ENCODE measurements at places on chromosomes 12 and 14.

DNA sequence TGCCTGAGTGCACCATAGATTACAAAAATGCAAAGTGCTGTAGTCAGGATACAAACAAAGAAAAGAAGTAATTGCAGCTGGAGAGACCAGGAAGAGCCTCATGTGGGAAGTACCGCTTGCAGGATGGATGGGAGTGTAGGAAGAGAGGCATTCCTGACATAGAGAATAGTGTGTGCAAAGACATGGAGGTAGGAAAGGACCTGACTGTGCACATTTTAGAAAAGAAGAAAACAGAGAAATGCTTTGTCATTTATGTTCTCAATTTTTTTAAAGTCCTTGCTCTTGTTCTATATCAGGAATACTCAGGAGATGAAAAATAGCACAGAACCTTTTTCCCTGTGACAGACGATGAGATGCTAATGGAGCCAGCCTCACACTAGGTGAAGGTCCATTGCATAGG lies 358.7 kb upstream of the TMPO start:
- DNase-seq: no peak

DNA sequence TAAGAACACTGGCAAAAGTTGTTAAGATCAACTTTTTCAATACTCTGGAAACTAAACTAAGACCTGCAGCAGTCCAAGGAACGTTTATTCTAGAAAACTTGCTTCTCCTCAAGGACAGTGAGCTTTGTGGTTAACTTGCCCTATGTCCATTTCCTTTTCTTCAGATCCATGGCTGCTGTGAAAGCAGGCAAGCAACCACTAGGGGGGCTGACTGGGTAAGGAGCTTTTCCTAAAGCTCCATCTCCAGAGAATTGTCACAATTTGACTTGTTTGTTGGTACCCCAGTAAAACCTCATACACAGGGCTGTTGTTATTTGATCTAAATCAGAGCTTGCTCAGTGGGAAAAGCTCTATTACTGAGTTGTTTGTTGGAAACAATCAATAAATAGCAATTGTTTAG lies 10.1 kb upstream of the RPL10L start:
- DNase-seq: no peak

DNA sequence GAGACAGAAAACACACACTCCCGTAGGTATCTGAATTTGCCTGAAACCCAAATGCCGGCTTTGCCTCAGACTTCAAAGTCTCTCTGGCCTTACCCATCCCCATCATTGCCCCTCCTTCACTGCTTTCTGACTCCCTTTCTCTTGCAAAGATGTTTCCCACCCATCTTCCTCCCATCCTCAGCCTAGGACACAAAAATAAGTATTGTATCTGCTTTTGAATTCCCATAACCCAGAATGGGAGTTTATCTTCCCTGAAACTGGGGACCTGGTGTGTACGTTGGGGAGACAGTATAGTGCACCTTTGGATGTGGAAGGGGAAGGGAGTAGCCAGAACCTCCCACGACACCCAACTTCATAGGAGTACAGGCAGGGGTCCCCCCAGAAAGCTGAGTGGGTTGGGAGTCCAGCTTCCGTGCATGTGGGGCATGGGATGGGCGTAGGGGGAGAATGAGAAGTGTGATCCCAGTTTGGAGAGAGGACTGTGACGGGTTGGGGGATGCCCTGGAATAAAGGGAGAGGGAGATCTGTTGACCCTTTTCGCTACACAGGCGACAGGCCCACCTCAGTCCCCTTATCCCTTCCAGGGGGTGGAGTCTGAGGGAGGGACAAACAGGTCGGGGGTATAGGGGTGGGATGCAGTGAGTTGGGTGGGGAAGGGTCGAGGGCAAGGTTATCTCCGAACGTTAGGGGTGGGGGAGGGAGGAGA lies 488 bp upstream of the KIF5A start:
- no peak for DNase-seq

DNA sequence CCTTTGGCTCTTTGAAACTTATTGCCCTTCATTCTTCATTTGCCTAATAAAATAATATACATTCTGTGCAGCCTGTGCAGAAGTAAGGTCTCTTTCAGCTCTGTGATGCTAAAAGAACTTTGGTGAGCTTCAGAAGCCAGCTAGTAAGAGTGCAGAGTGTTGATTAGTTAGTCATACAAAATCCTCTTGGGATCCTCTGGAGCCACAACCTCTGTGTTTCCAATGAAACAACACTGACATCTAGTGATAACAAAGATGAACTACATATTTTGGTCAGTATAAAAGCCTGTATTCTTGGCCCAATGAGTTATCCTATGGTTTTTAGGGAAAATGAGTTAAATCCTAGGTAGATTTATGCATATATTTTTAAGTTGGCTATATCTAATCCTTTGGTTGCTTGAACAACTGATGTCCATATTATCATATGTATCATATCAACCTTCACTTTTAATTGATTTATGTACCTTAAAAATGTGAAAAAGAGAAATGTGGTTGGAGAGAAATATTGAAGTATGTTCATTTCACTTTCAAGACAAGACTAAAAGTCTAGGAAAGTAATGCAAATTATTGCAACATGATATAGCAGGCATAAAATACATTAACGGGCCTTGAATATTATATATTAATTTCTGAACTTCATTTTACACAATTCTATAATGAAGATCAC lies 158.4 kb downstream of the KLHL28 start:
- DNase-seq: peak; percentile 70

GRCh38 chr12:108788076-108788782 lies 56.9 kb upstream of the CORO1C start:
- DNase-seq: no peak

DNA sequence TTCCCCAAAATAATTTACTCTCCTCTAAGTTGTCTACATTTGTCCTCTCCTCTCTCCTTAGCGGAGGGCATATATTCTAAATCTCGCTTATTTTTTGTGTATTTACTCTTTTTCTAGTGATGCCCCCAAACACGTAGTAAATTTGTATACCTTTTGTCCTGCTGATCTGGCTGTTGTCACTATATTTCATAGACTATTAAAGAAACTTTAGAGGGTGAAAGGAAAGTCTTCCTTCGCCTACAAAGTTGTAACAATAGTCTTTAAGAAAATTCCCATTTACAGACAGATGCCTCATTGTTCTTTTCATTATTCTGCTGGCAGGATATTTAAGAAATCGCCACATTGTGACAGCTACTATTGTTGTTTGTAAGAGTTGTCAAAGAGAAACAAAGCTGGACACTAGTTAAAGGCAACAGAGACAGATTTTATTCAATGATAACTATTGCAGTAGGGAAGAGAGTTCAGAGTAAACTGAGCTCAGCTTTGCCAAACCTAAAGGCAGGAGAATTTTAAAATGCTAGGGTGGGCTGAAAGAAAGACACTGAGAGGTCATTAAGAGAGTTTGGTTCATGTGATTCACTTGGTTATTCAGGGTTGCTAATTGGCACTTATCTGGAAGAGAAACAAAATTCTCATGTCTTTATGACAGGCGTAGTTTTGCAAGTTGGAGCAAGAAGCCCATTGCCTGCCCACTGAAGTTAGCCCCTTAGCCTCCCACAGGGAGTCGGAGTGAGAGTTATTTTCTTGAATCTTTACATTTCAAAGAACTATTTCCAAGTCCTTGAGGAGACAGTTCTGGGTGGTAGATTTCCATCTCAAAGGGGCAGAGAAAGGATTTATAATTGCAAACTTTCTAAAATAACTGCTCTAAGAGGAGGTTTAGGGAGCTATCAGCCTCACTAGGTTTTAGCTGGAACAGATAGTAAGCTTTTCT lies 1272.5 kb upstream of the SEL1L start:
- DNase-seq: no peak

- peak; percentile 41 for DNase-seq
Observed at GRCh38 chr12:26630546-26631027, 202.4 kb downstream of the ITPR2 start.

GRCh38 chr14:53338192-53338591 lies 185.1 kb upstream of the DDHD1 start:
- no peak for DNase-seq

DNA sequence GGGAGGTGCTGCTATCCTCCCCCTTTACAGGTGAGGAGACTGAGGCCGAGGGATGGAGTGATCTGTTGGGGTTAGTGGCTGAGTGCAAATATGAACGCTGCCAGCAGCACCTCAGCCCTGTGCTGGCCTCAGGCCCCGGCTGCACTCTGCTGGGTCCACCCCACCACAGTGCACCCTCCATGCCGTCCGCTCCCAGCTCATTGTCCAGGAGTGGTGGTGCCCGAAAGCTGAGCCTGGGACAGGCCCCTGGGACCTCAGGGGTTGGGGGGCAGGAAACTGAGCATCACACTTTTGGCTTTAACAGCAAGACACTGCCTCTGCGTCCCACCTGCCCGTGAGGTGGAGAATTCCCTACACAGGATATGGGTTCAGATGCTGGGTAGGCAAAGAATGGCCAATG lies 31.5 kb upstream of the FBRSL1 start:
- DNase-seq: no peak

DNA sequence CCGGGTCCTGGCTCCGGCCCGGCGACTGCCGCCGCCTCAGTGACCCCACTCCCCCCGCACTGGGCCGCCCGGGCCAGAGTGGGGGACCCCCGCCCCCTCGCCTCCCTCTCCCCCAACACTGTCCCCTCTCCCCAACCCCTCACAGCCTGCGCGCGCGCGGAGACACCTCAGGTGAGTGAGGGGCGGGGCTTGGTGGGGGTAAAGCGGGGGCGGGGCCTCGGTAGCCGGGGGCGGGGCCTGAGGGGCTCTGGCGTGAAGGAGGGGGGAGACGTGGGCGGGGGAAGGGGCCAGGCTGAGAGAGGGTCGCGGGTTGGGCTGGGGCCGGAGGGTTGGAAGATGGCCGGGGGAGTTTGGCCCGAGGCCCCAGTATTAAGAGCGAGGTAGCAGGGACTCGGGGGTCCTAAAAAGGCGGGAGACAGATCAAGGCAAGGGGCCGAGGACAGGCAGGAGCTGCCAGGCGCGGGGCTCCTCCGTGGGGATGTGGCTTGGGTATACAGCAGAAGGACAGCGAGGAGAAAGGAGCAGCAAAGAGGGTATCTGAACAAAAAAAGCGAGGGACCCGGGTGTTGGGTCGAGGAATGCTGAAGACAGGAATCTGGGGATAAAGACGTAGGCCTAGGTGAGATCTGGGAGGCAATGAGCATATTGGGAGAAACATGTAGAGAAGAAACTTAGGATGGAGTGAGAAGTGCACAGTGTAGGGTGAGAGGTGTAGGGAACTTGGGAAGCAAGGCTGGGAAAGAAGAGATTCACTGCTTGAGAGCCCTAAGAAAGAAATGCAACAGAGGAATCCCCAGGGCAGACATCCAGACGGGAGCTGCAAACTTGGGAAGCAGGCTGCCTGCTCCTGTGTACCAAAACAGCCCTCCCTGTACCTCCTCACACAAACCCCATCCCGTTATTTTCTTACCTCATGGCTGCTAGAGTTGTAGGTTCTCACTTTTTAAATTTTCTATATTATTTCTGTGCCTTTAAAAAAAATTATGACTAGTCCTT lies 10.8 kb downstream of the SUOX start:
- DNase-seq: peak; percentile 44

GRCh38 chr14:102979406-102979805 lies 56.9 kb downstream of the AMN start:
- no peak for DNase-seq

DNA sequence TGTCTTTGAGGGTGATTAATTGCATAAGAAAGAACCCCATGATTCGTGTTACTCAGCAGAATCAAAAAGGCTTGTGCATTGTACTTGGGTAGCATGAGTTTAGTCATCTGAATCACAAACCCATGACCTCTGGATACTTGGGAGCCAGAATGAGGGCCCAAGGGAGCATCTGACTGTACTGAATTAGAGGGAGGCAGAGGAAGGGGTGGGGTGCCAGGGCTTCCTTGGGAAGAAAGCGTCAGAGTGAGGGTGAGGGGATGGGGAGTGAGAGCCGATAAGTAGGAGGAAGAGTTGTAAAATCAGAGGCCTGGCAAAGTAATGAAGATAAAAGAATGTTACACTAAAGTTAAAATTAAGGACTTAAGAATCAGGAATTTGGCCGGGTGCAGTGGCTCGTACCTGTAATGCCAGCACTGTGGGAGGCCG lies 29.8 kb downstream of the GPRC5D start:
- no peak for DNase-seq

DNA sequence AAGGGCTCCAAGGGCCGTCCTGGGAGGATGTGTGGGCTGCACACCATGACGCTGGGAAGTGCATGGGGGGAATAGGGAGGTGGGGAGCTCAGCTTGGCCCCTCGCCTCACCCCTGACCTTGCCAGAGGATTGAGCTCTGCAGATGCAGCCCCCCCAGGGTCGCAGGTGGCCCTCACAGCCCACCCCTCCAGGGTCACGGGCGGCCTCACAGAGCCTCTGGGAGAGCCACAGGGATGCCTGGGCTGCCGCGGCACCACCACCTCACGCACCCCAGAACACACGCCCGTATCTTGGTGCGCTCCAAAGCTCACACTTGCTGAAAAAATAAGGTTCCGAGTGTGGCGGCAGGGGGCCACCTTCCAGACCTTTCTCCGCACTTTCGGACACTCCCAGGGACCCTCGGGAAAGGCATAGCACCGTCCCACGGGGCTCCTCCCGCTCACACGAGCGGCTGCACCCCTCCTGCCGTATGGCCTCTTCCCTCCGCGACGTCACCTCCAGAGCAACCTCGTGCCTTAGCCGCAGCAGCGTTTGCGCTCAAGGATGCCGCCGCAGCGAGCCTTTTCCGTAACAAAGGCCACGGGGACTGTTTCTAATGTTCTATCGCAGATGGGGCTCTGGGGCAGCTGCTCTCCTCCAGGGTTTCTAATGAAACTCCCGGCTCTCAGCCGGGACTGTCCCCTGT lies 9.9 kb upstream of the FBRSL1 start:
- DNase-seq: no peak

Data from foreskin fibroblast (primary cell).